NCI-H1436 treated with DMSO at 0.1 percent for 48 hours (cell line): ENCODE measurements at places on chromosomes 1 and 21.

DNA sequence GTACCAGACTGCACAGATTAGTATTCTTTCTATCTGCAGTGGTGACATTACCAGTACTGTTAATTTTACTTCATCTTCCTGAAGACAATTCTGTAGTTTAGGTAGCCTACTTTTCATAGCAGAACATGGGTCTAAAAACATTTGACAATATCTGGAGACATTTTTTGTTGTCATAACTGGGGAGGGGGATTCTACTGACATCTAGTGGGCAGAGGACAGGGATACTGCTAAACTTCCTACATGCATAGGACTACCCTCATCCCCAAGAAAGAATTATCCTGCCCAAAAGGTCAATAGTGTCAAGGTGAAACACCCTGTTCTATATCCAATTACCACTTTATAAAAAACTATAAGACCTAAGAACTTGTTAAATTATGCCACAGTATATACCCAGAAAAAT lies 3.4 kb upstream of the ARHGAP29 start:
- no peak for DNase-seq

DNA sequence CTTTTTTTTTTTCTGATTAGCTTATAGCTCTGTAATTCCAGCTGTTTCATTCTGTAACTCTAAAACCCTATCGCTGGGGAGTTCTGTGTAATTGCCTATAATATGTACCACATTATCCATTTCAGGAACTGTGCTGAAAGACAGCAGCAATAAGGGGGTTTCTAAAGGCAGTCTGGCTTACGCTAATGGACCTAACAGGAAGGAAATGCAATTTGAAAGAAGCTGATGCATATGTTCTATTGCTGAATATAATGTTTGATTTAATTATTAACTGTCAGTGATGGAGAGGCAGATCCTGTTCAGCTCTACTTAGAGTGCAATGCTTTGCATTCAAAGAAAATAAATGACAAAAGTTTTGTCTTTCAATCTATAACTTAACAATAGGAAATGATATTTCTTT lies 209.4 kb upstream of the SNX7 start:
- DNase-seq = peak; percentile 84

- DNase-seq = no peak
Measured at GRCh38 chr1:6445062-6445763, 20.6 kb downstream of the ESPN start.

DNA sequence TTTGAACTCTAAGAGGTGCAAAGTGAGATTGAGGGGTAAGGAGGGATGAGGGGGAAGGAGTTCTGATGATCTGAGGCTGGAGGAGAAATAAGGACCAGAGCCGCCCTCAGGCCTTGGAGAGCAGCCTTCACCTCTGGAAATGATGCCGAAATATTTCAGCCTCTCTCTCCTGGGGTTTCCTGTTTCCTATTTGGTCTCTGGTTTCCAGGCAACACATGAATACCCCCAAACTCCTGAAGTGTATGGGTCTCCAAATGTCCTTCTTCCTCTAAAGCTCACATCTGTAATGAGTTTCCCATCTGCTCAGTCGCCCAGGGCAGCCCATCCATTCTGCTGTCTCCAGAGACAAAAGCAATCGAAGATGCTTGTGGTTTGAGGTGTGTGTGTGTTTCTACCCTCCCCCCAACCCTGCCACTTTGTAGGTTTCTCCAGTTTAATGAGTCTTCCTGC lies 52.0 kb upstream of the FAM20B start:
- DNase-seq = no peak

- DNase-seq = no peak
Measured at GRCh38 chr1:5245348-5245747, 590.9 kb downstream of the AJAP1 start.

GRCh38 chr1:209260136-209260535 lies 323.4 kb upstream of the CAMK1G start:
- no peak for DNase-seq

DNA sequence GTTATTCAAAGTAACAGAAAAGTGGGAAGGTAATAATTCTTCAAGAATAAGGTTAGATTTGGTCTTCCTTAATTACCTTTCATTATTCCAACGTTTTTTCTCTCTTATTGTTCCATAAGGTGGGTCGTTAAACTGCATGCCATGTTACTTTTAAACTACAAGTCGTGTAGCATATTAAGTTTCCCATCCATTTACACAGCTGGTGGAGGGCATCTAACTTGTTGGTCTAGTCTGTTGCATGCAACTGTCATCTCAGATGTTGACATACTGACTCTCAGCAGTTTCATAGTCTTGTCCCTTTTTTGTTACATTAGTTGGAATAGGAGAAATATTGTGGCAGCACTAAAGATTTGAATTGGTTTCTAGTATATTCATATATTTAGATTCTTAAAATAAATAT lies 54.6 kb upstream of the BMP8A start:
- DNase-seq = no peak

- DNase-seq = no peak
Measured at GRCh38 chr1:233796146-233796783, 108.2 kb upstream of the SLC35F3 start.

DNA sequence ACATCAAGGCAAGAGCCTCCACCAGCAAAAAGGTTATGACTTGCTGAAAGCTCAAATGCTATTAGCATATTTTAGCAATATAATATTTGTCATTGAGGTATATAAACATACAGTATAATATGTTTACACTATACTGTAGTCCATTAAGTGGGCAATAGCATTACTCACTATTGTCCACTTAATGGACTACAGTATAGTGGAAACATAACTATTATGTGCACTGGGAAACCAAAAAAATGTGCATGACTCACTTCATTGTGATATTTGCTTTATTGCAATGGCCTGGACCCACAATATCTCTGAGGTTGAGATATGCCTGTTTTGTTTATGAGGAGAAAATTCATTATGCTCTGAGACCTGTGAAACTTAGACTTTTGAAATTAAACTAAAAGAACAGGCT lies 300.0 kb downstream of the BARHL2 start:
- DNase-seq = no peak

- DNase-seq = no peak
Measured at GRCh38 chr1:172746091-172746949, 87.4 kb downstream of the FASLG start.

DNA sequence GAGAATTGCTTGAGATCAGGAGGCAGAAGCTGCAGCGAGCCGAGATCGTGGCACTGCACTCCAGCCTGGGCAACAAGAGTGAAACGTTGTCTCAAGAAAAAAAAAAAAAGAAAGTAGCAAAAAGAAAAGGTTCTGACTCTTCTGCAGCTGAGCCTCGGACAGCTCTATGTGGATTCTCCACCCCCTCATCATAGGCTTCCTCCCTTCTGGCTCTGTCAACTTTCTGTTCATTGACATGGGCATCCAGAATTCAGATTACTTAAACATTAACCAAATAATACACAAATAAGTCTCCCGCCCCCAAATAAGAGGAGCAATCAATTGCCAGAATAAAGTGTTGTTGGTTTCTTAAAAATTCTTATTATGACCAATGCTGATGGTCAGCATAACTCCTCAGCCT lies 10.0 kb downstream of the SUSD4 start:
- no peak for DNase-seq

- DNase-seq = no peak
Measured at GRCh38 chr1:97761637-97762036, 159.2 kb downstream of the DPYD start.

- no peak for DNase-seq
Measured at GRCh38 chr1:82390627-82391026, 589.9 kb downstream of the ADGRL2 start.

GRCh38 chr1:147664206-147664605 lies 6.1 kb downstream of the ACP6 start:
- DNase-seq = no peak

DNA sequence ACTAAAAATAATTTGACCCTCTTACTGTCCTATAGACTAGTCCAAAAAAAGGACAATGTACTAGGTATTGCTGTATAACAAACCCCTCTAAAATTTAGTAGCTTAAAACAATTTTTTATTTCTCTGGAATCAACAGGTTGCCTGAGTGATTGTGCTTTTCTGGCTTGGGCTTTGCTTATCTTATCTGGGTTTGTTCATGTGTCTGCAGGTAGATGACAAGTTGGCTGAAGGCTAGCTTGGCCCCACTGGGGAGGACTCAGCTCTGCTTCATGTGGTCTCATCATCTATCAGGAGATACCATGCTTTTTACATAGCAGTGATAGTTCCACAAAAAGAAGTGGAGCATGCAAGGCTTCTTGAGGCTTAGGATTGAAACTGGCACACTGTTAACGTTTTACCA lies 114.2 kb downstream of the MAN1A2 start:
- no peak for DNase-seq

DNA sequence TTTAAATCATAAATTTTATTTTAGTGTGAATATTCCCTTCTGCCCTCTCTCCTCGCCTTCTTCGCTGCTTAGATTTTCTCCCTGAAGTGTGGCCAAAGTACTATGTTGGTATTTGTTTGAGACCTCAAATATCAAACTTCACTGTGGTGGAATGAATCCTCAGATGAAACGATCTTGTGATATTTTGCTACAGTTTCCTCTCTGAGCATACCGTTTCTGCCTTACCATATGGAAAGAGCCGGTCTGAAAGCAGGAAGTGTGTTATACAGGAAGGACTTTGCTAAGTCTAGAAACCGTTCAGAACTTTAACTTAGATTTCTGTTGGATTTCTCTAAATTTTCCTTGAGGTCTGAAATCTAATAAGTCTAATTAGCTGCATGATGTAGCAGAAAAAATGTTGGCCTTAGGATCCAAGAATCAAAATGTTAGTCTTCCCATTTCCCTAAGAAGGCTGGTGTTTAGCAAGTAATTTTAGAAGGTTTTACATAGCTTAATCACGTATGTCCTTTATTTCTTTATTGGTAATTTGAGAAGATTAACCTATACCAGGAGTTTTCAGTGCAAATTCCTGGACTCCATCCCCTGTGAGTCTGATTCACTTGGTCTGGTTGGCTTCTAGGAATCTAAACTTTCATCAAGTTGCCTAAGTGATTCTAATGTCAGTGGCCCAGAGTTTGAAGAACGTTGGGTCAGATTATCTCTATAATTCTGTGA lies 30.7 kb downstream of the SDCCAG8 start:
- no peak for DNase-seq

DNA sequence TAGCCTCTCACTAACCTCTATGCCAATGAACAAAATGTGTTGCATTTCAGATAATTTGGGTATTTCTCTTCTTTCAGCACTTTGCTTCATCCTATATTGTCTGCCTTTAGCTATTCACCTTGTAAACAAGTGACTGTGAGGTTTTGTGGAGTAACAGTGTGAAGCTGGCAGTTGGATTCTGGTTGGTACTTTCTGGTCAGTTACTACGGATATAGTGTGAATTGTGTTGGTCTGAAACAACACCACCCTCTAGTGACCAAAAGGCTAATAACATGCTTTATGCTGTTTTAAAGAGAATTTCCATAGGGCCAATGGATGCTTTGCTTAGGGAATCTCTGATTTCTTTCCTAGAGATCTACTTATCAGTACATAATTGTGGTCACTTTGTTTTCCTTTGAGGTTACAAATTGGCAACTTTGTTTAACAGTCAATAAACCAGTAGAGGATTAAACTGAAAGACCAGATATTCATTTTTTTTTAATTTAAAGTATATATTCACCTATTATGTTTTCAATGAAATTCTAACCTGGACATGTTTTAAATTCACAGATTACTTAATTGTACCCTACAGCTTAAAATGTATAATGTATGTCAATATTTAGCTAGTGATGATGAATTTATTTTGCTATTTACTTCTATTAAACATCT lies 2.5 kb upstream of the PTGER3 start:
- DNase-seq = peak; percentile 31

- DNase-seq = no peak
Measured at GRCh38 chr1:47781171-47781959, 215.8 kb downstream of the TRABD2B start.

DNA sequence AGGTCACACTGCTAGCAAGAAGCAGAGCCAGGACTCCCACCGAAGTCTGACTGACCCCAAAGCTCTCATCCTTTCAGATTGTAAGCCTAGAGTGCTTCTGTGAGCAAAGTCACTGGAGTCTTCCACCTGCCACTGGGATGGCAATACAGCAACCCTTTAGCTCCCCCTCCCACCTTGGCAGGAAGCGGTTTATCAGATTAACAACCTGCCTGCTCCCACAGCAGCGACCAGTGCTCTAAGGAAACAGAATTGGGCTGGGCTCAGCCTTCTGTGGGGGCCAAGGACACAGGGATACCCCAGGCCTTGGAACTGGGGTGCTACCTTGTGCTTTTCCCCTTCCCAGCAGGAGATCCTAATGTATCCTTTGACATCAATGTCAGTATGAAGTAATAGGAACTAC lies 76.0 kb downstream of the GFI1 start:
- DNase-seq = no peak

DNA sequence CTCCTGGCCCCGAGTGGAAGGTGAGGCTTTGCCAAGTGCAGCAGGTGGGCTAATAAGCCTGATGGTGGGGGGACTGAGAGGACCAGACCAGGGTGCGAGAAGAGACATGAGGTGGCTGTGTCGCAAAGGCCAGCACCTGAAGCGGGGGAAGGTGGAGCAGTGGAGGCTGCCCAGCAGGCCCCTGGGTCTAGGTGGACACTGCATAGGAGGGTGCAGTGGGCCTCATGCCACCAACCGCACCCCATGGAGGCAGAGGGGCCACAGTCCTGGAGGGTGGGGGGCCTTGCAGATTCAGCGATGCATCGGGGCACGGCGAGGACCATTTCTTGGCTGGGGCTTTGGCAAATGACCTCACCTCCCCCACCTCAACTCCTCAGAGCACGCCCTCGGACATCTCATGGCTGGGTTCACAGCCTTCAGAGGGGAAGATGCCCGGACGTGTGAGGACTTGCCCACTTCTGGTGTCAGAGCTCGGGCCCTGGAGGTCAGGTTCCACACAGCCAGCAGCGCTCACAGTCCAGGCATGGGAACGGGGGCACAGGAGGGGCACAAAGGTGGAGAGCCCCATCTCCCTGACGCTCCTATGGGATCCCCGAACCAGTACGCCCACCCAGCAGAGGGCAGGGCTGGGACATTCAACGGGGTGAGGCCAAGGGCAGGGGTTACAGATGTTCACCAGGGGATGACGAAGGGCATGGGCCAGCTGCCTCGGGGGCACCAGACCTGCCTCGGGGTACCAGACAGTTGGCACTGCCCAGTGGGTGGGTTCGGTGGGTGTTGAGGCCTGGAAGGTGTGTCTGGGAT lies 35.4 kb downstream of the UBE2G2 start:
- DNase-seq = no peak

DNA sequence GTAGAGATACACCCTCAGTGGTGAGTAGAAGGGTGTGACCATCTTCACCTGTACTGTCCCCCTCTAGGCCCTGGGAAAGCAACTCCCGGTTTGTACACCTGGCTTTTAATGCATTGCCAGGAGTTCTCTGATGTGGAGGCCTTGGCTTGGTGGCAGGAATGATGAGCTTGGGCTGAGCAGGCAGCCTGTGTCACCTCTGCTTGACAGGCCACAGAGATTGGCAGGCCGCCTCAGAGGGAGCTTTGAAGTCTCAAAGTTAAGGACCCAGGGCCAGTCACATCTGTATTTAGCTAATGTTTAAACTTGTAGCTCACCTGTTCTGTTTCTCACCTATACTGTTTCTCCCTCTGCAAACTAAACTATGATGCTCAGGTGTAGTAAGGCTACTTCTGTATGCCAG lies 28.5 kb downstream of the HUNK start:
- DNase-seq = no peak
